Lower lobe of right lung (tissue), 2 donors: ENCODE measurements at places on chromosomes 3 and 15. TPM values are rescaled to one million over a fixed set of nuclear protein-coding genes. Genes with fewer than 3 reads are reported as not detected.

Gene ALDH1L1
- 2.8 TPM for total RNA-seq

Gene ELL3
- total RNA-seq = 5.1 TPM

Gene ROPN1
- not detected for total RNA-seq

DNA sequence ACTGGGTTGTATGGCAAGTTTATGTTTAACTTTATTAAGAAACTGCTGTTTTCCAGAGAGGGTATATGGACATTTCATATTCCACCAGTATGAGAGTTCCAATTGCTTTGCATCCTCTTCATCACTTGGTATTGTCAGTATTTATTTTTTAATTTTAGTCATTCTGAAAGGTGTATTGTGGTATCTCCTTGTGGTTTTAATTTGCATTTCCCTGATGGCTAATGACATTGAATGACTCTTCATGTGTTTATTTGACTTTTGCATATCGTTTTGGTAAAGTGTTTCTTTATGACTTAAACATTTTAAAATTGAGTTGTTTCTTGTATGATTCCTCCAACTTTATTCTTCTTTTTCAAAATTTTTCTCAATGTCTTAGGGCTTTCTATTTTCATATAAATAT lies 44.4 kb downstream of the IL1RAP start:
- DNase-seq = no peak

DNA sequence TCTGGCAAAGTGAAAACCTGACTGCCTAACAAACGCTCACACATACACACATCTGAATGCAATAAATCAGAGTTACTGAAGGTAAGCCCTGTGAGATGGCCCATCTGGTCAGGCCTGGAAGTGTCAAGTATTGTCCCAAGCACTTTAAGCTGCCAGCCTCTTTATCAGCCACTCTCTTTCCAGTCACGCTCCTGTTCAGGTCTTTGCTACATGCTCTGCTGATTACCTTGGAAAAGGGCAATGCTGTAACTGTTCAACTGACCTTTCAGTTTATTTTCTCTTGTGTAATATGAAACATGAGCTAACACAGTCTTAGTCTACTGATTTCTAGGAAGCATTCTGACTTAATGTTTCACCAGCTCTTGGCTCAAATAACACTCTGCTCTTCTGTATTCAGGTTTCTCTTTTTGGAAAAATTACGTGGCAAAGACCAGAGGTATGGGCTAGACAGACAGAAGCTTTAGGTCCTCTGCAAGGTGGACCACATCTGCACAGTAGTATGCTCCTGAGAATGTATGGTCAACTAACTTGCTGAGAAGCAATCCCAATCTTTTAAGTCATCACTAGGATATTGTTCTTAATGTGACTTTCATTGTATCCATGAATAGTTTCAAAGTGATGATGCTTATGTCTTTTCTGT lies 44.5 kb downstream of the GBE1 start:
- DNase-seq = no peak

DNA sequence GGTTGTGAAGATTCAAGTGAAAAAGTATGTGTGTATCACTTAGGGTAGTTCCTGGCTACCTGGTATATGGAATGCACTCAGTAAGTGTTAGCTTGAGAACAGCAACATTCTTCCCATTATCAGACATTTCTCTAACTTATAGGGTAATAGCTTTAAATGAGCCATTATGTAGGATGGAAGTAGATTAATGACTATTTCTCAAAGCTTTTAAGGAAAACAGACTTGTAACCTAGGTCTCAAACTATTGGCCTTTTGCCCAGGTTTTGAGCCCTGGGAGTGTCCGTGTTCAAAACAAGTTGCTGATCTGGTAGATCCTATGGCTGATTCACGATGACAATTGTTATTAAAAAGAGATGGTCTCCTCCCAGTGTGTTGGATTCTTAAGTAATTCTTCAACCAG lies 129.1 kb upstream of the UMPS start:
- no peak for DNase-seq

- DNase-seq = no peak
These were observed 273.7 kb downstream of the RBMS3 start for GRCh38 chr3:29554566-29554965.

GRCh38 chr3:118269537-118270125 lies 765.0 kb downstream of the IGSF11 start:
- DNase-seq = no peak
